Karpas-422 (cell line): ENCODE measurements at places on chromosomes 7 and 10.

DNA sequence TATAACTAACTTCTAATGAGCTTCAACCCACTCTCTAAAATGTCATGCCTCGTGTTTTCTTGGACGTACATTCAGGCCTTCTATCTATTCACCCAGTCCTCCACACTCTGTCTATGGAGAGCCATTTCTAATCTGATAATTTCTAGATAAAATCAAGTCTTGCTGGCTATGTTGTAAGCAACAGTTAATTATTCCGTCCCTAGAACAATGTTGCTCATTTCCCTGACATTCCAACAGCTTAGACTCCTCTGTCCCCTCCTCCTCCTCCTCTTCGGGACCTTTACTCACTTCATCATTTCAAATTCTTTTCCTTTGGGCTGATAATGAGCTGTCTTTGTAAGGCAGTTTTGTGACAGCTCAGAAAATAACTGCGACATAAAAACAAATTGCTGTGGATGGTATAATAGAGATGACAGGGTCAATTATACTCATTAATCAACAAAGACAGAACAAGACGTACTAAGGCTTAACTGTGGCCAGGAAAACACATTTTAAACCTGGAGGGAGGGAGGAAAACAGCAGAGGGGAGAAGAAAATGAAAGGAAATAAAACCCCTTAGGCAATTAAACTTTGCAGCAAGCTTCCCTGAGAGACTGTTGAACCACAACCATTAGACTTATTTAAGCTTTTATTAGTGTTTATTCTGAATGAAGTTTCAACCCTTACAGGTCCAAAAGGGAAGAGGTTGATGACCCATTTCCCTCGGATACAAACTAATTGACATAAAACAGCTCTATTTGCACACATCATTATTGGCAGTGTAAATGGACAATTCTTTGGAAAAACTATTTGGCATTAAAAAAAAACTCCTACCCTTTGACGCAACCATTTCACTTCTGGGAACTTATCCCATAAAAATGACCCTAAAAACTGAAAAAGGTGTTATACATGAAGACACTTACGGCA, 179.1 kb downstream of the SFMBT2 start:
- DNase-seq, result no peak
- H3K27me3 ChIP-seq, result no peaks in the 10 kb centered on the region
- H3K4me3 ChIP-seq, result no peak overlapping the region
- H3K4me1 ChIP-seq, result no peaks in the 10 kb centered on the region

DNA sequence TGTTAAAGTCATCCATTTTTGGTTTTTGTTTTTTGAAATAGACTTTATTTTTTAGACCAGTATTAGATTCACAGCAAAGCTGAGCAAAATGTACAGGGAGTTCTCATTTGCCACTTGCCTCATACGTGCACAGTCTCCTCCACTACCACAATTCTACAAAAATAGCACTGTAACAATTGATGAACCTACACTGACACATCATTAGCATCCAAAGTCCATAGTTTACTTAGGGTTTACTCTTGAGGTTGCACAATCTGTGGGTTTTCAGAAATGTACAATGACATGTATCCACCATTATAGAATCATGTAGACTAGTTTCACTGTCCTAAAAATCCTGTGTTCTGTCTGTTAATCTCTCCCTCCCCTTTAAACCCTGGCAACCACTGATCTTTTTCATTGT, 125.8 kb upstream of the PDSS1 start:
- no peak overlapping the region for H3K27ac ChIP-seq
- H3K27me3 ChIP-seq, result no peaks in the 10 kb centered on the region

DNA sequence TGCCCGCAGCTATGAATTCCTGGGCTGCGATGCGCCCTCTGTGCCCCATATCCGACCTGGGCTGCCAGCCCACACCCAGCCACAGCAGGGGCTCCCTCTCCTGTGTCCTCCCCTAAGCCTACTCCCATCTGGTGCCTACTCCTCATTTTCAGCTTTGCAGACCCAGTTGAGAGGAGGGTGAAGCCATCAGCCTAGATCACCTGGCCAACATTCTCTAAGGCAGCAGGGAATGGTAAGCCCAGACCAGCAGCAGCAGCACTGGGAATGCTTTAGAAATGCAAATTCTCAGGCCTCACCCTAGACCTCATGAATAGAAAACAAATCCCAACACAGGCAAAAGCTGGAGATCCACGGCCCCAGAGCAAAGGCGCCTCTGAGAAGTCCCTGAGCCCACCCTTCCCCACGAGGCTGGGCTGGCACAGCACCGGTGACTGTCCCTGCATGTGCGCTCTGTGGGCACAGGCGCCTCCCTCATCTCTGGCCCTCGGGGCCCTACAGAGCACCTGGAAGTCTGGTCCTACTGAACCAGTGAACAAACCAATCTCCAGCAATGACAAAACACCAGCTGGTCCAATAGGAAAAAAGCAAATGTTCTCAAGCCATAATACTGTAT, 161.4 kb downstream of the GFRA1 start:
- no peaks in the 10 kb centered on the region for H3K36me3 ChIP-seq
- no peaks in the 10 kb centered on the region; the same call in 1 of the 2 replicates for H3K27me3 ChIP-seq
- no peak for DNase-seq
- H3K4me1 ChIP-seq, result no peaks in the 10 kb centered on the region
- no peak overlapping the region for H3K4me3 ChIP-seq

DNA sequence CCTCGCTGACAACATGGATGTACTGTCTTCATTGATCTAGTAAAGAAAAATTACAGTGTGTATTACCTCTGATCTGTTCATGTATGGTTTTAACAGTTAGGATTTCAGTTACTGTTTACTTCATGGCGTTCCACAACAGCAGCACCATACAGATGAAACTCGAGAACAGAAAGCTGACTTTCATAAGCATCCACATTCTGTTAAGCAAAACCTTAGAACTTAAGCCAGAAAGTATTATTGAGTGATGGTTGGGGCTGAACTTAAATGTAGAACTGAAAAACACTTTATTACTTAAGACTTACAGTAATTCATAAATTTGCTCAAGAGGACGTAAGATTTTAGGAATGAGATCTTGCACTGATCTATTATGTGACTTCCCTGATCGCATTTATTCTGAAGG, 3.7 kb downstream of the MRPL32 start:
- no peak overlapping the region for H3K27ac ChIP-seq
- peaks cover 17% of the 10 kb centered on the region for H3K4me1 ChIP-seq
- no peak for DNase-seq
- peaks cover 37% of the 10 kb centered on the region for H3K36me3 ChIP-seq

DNA sequence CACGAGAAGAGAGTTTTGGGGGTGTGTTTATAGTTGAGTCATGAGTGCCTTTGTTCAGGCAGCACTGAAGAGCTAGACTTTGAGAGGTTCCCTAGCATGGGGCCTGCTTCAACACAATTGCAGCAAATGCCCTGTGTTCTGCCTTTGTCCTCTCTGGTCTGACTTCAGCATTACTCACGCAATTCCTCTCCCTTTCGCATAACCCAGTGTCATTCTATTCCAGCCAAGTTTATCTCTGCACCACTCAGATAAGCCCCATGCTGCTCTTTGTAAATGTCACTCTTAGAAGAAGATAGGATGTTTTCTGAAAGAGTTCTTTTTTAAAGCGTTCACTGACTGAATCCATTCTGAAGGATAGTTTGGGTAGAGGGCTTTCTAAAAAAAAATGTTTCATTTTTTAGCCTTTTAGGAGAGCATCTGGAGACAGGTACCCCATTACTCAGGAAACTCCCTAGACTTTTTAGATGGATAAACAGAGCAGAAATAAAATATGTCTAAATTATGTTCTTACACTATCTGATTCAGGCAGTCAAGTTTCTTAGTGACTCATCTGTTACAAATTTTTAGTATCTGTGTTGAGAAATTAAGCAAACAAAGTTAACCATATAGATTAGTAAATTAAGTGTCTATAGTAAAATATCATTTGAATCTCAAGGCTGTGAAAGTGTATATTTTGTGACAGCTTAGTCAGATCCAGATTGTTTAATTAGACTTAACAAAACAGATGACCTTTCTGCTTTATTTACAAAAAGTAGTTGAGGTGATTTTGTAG, 318.5 kb downstream of the GPR158 start:
- no peaks in the 10 kb centered on the region for H3K27me3 ChIP-seq
- H3K4me1 ChIP-seq, result no peaks in the 10 kb centered on the region
- H3K27ac ChIP-seq, result no peak overlapping the region
- DNase-seq, result no peak
- no peaks in the 10 kb centered on the region for H3K36me3 ChIP-seq
- no peak overlapping the region for H3K4me3 ChIP-seq

GRCh38 chr10:43623351-43623750, 17.1 kb downstream of the ZNF485 start:
- H3K27me3 ChIP-seq, result no peaks in the 10 kb centered on the region
- H3K4me3 ChIP-seq, result no peak overlapping the region
- peaks cover 4% of the 10 kb centered on the region; the same call in 1 of the 2 replicates for H3K36me3 ChIP-seq
- DNase-seq, result no peak
- H3K27ac ChIP-seq, result no peak overlapping the region

GRCh38 chr10:16741540-16741939, 75.7 kb downstream of the RSU1 start:
- no peaks in the 10 kb centered on the region for H3K27me3 ChIP-seq
- no peak overlapping the region for H3K27ac ChIP-seq
- H3K36me3 ChIP-seq, result no peaks in the 10 kb centered on the region
- no peak for DNase-seq

- no peak overlapping the region for H3K4me3 ChIP-seq
- H3K27ac ChIP-seq, result no peak overlapping the region
- no peaks in the 10 kb centered on the region for H3K27me3 ChIP-seq
- DNase-seq, result peak; percentile 54
- no peaks in the 10 kb centered on the region for H3K4me1 ChIP-seq
Observed at GRCh38 chr10:103062854-103063590, 130.1 kb downstream of the NT5C2 start.
